ENCODE measurements at places on chromosomes 4 and X.

DNA sequence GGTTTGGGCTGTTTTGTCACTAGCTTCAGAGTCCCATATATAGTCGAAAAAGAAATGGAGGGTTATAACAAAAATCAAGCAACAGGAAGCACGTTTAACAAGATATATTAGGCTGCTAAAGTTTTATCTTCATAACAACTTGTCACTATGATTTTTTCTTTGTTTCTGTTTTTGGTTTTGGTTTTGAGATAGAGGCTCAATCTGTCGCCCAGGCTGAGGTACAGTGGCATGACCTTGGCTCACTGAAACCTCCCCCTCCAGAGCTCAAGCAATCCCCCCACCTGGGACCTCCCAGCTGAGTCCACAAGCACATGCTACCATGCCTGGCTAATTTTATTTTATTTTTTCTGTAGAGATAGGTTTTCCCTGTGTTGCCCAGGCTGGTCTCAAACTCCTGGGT, 2664.4 kb downstream of the ARAP2 start:
- no peak for DNase-seq

GRCh38 chrX:130110379-130111219, at the start of gene ELF4:
Gene ELF4, minus strand, starts transcription at chrX:130110497. Its CDS starts 29,167 bp downstream, at chrX:130081330.
- DNase-seq: no peak

DNA sequence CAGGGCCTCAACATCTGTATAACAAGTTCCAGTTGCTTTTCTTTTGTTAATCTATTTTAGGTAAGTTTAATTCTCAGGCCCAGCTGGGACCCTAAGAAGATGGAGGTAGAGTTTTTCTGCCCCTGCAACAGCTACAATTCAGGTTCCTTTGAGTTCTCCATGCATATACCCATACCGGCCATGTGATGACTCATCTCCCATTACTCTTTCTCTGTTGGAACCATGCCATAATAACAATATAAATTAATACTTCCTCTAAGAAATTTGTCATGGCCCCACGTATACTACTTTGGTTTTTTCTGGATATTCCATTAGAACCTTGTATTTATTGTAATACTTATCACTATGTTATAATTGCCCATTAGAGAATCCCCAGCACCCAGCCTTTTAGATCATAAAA, 1.3 kb upstream of the INTU start:
- no peak for DNase-seq

- no peak for DNase-seq
Observed at GRCh38 chrX:76977452-76977851, 469.7 kb upstream of the FGF16 start.

DNA sequence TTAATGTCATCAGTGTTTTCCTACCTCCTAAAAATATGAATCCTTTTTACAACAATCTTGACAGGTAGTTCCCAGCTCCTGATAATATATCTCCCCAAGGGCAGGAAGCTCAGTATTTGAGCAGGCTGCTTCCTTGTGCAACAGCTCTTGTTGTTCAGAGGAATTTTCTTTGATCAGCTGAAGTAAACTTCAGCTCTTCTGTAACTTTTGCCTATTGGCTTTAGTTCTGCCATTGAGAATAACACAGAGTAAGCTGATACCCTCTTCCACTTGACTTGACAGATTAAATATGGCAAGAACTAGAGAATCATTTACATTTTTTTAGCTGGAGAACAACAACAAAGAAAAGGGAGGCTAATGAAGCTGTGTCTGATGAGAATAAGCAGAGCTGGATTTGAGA, 75.2 kb downstream of the LUZP4 start:
- DNase-seq: no peak

DNA sequence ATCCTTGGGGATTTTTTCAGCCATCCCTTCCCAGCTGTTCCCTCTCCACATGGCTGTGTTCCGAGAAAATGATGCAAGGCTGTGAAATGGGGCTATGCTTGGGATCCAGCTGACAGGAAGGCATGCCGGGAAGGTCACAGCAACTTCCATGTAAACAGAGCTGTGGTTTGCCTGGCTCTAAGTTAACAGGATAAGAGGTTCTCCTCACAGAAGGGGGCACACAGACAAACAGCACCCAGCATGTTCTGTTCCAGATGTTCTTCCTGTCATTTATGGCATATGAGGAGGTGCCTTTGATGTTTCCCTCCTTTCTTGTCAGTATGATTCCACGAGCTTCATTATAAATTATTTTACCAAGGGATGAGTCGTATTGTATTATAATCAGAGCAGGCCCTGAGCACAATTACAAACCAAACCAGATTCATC, 220.7 kb downstream of the ANTXR2 start:
- DNase-seq: no peak

DNA sequence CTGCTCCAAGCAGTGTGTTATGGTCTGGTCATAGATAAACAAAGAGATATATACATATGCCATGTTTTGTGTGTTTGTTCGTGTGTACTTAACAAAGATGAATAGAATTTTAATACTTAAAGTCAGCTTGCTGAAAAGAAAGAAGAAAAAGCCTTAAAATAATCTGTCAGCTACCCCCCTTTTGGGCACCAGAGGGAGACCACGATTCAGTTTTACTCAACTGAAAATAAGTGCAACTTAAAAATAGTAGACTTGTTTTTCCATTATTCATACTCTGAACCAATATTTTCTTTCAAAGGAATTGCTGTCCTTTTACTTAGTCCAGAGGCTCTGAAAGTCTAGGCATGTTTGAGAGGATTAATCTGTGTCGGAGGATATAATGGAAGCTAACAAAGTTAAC, 181.7 kb upstream of the AGTR2 start:
- DNase-seq: peak; percentile 2

- DNase-seq: no peak
Observed at GRCh38 chr4:78581618-78582017, 30.0 kb downstream of the ANXA3 start.

DNA sequence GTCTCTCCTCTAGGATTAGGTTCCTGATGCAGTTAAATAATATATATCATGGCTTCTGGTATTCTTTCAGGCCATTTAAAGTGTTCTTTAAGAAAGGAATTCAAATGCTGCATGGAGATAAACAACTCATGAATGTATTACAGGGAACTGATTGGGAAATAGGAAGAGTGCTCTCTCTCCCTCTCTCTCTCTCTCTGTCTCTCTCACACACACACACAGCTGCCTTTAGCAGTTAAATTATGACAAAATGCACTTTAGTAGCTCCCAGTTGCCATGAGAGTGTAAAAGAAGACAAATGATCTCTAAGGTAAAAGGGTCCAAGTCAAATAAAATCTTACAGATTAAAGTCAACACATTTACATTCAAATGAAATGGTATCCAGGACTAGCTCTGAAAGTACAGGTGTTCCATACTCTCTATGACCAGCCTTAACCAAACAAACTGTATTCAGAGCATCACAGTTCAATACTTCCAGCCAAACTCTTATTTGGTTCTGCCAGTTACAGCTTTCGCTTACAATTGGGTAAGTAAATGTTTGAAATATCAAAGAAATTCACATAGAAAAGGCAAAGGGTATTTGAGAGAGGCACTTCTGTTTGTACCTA, 94.7 kb upstream of the CXXC4 start:
- no peak for DNase-seq

- DNase-seq: no peak
Observed at GRCh38 chr4:1357356-1358248, 10.6 kb downstream of the UVSSA start.

DNA sequence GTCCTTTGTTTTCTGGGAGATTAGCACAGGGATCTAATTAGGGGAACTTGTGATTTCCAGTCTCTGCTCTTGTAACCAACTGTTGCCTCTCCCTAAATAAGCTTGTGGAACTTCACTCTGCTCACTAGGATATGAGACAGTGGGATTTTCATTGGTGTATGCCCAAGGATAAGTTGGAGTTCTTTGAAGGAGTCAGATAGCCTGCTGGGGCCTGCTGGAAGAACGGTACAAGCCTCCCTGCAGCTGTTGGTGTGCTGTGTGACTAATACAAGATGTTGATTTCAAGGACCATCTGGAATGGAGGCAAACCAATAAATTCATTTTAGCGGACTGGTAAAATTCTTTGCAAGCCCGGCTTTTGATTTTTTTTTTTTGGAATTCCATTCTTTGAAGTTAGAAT, 167.0 kb downstream of the AASDH start:
- no peak for DNase-seq

DNA sequence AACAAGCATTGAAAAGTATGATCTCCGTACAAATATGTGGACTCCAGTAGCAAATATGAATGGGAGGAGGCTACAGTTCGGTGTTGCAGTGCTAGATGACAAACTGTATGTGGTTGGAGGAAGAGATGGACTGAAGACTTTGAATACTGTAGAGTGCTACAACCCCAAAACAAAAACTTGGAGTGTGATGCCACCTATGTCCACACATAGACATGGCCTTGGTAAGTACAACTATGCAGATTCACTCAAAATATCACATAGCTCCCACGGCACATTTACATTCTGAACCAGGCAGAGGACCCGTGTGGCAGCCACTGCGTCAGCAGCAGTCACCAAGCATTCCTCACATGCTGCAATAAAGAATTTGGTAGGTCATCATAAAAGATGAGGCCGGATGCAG, 41.3 kb downstream of the KLHL5 start:
- no peak for DNase-seq

- DNase-seq: no peak
Observed at GRCh38 chrX:18973527-18974192, 10.3 kb downstream of the PHKA2 start.

- DNase-seq: no peak
Observed at GRCh38 chr4:2964706-2965258, 1.4 kb downstream of the GRK4 start.

GRCh38 chr4:188627892-188628291, 488.7 kb downstream of the TRIML1 start:
- no peak for DNase-seq

- DNase-seq: no peak
Observed at GRCh38 chrX:46381630-46382029, 163.6 kb downstream of the ZNF674 start.

- no peak for DNase-seq
Observed at GRCh38 chrX:47637546-47638195, 7.9 kb upstream of the CFP start.

DNA sequence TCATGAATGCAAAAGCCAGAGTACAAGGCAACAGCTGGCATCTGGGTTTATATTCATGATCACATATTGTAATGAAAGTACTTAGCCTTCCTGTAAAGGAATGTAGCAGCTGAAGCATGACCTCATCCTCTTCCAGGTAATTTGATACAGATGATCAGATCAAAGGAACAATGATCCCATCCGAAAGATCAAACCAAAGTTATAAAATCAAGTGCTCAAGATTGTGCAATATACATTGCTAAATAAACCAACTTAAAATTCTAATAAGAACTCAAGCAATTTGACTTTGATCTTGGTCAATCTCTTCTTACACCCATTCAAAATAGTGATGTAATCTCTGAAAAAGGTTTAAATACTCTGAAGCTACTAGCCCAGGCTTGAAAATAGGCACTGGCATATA, 113.1 kb upstream of the INPP4B start:
- no peak for DNase-seq

DNA sequence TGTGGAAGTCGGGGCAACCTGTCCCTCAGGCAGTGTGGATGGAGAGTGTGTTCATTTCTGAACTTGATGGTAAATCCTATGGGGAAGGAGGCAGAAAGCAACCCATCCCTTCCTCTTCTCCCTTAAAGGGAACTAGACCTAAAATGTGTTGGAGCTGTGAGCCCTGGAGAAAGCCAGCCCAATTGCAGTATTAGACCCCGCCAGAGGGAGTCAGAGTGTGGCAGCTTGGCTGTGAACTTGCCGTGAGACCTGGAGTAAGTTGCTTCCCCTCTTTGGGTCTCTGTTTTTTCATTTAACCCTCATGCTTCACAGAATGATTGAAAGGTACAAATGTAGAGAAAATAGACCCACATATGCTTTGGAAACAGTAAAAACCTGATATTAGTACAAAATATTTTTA, 108.7 kb upstream of the PAK3 start:
- no peak for DNase-seq

DNA sequence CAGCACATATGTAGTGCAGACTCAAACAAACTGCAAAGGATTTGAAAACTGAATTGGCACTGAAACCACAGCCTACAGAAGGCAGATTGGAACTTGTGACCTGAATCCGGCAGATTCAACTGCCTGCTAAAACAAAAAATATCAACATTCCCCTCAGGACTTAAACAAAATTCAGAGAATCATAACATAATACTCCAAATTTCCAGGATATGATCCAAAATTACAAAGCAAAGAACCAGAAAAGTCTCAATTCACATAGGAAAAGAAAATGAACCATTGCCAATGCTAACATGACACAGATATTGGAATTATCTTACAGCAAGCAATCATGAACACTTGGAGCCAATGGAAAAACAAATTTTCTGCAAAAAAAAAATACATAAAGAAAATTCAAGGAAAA, 250.4 kb downstream of the PRDM5 start:
- peak; percentile 79 for DNase-seq

GRCh38 chrX:13469963-13470684, 99.3 kb upstream of the EGFL6 start:
- no peak for DNase-seq

GRCh38 chrX:53421772-53422085, 725 bp downstream of the SMC1A start:
- DNase-seq: no peak

- peak; percentile 14 for DNase-seq
Observed at GRCh38 chr4:15149839-15150592, 147.7 kb downstream of the CPEB2 start.

DNA sequence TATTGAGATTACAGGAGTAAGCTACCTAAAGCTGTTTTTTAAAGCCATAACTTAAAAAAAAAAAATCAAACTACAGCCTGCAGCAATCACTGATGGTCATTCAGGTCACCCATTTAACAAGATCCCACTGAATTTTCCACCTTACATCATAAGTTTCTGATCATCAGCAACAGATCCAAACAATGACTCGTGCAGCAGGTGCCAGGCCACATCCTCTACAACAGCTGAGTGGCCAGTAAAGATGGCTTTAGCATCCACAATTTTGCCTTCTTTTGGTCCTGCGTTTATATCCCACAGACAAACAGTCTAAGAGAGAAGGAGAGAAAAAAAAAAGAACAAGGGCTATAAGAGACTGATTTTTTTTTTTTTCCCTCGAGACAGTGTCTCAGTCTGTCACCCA, 16.6 kb downstream of the RBBP7 start:
- no peak for DNase-seq

DNA sequence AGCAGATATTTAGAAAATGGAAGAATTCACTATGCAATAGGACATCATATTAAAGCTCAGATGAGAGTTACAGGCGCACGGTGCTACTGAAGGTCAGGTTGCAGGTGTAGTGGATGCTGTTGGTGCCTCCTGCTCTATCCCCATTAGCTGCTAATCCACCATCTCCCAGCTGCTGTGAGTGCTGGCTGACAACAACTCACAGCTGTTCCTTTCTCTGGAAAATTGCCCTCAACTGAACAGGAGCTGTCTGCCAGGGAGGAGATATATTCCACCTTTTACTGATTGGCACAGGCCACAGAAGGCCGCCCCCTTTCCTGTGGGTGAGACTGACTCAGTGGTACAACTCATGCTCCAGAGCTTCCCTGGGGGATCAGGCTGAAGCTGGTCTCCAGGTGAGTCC, 48.7 kb downstream of the UCHL1 start:
- no peak for DNase-seq

- DNase-seq: no peak
Observed at GRCh38 chr4:10734697-10735096, 50.1 kb upstream of the CLNK start.

- DNase-seq: no peak
Observed at GRCh38 chrX:136255541-136255940, 4.3 kb upstream of the MAP7D3 start.

Measured in skin of body (tissue), 3 donors.